ENCODE measurements at places on chromosomes 5 and 9.

GRCh38 chr9:19101203-19101602 lies 1.5 kb downstream of the HAUS6 start:
- DNase-seq = no peak

DNA sequence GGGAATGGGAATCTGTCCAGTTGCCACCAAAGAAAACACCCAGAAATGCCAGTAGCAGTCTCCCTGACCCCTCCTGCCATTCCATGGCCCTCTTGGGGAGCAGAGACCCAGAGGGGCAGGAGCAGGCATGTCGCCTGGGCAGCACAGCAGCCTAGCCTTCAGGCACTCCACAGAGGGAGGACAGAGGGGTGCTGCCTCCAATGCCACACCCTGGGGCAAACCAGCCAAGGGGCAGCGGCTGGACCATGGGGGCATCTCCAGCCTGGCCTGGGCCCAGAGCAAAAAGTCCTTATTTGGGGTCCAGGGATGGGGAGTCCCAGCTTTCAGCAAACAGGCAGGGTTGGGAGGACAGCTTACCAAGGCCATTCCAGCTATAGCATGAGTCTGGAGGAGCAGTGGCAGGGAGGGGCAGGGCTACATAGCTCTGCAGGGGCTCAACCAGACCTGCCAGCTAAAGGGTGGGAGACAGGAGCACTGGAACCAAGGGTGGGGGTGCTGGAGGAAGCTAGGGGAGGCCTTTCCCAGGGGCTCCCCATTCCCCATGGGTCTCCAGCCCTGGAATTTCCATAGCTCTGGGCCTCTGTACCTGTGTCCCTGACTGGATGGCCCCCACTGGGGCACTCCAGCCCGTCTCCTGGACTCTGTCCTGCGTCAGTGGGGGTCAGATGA lies 6.7 kb downstream of the BRD3 start:
- DNase-seq = no peak

- no peak for DNase-seq
Observed at GRCh38 chr9:90969021-90969675, 167.5 kb downstream of the SYK start.

DNA sequence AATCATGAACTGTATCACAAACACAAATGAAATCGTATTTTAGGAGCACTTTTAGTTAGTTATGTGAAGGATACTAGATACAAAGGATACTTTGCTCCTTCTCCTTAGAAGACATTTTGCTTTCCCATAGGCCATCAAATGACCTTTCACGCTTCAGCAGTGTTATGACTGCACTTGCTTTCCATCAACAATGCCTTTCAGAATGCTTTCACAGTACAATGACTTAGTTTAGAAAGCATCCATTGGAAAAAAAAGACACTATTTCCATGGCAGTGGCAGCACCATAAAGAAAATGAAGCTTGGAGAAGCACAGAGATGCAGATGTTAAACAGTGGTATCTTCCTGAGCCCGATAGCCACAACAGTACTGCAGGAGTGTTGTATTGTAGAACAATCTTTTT lies 203.9 kb downstream of the PCSK1 start:
- DNase-seq = no peak

DNA sequence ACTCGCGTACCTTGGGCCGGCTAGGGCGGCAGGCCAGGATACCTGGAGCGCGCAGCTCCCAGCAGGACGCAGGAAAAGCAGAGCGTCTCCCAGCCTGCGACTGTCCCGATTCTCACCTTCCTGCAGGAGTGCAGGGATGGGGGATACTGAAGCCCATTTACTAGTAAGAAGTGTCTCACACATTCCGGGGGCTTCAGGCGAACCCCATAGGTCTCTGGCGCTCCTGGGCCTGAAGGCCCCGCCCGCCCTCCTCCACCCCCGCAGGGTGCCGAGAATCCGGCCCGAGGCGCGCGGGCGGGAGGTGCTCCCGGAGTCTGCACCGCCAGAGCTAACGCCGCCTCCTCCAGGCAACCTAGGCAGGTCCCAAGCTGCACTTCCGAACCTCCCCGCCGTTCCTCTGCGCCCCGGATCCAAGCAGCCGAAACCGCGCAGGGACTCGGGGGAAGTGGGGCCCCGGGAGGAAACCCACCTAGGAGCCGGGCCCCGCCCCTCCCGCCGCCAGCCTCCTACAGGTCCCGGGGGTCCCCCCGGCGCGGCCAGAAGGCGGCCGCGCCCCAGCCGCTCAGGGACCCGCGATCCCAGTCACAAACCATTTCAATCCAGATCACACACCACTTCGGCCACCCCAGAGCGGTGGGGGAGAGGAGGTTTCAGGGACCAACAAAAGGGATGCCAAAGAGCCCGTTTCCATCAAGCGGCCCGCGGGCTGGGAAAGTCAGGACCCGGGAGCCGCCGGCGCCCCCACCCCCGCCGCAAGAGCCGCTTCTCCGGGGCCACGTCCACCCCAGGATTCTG lies 1.2 kb downstream of the ROR2 start:
- DNase-seq = no peak

DNA sequence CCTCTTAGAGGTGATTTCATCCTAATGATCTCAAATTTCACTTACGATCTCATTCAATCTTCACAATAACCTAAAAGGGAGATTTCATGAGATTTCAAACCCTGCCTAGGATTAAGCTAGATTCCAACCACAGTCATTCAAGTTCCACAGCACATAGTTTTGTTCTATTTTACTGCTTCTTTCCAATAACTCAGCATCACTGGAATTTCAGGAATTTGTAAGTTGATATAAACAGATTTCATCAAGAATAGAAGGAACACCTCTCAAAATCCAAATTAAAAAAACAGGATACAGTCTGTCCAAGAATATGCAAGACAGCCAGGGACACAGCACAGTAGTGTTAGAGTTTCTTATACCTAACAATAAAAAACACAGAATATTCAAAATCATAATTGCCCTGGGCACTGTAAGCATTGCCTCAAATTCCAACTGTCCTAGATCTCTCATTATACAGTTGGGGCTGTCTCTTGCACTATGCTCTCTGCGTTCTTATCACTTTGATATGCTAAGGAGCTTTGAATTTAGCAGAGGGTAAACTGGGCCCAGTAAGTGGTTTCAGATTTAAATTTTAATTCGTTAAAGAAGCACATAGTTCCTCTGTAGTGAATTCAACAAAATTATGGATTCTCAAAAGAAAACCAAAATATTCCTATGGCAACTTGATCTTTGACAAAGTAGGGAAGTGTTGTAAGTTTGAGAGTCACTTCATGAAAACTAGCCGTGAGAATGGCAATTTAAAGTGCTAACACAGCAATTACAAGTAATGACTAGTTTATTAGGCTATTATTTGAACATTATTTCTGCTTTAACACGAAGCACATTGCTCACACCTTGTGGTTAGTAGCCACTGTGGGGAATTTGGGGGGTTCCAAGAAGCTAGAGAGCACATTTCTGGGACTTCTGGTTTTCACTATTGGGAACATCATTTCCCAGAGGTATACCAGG lies 478.6 kb upstream of the C9orf72 start:
- DNase-seq = no peak

- no peak for DNase-seq
Observed at GRCh38 chr9:98341157-98342097, 86.0 kb upstream of the TBC1D2 start.

- no peak for DNase-seq
Observed at GRCh38 chr9:122883125-122883524, 22.0 kb downstream of the RC3H2 start.

DNA sequence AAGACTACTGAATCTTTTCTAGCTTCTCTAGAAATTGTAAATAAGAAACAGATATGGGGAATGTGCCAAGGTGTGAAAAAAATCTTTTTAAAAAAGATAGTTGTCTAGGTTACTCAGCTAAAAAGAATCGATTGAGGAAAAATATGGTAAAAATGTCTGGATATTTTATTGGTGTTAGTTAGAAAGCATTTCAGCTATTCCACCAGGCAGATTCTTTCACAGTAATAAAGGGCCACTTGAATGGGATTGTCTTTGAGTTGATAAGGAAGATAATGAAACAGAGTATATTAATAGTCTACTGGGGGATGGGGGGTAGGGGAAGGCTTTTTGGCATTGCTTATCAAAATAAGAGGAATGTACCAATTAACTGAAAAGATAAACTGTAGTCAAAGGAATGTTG lies 51.9 kb downstream of the SLIT3 start:
- DNase-seq = no peak

GRCh38 chr5:133460172-133460758 lies 152.1 kb downstream of the FSTL4 start:
- DNase-seq = no peak

- no peak for DNase-seq
Observed at GRCh38 chr5:164435576-164435975, 930.2 kb downstream of the MAT2B start.

GRCh38 chr5:43420241-43420640 lies 8.1 kb upstream of the CCL28 start:
- no peak for DNase-seq

DNA sequence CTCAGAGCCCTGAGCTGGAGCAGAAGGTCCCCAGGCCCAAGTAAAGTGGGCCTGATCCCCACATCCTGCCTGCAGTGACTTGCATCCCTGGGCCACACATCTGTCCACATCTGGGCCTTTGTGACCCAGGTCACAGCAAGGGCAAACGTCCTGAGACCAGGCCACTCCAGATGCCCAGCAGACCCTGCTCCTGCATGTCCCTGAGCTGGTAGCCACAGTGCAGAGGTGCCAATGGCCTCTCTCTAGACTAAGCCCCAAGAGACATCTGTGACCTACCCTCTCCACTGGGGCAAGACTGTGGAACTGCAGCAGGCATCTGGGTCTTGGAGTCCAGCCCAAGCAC lies 2.5 kb downstream of the FLT4 start:
- DNase-seq = no peak

GRCh38 chr9:38621434-38622287 lies 1.3 kb upstream of the ANKRD18A start:
- DNase-seq = no peak

DNA sequence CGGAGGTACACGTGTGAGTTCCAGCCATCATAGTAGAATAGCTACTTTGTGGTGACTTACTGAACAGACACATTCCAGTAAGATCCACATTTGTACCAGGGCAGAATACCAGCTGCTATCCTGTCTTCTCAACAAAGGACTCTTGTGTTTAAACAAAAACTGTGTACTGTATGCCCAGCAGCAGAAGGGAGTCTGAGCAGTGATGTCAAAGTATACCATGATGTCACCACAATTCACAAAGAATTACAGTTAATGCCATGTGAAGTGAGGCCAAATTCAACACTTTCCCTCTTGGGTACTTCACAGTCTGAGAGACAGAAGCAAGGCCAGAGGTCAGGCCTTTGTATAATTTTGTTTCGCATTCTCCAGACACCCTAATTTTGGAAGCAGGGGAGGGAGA lies 137.0 kb downstream of the ADAMTSL1 start:
- no peak for DNase-seq

GRCh38 chr5:65952259-65952658 lies 25.9 kb downstream of the ERBIN start:
- no peak for DNase-seq

DNA sequence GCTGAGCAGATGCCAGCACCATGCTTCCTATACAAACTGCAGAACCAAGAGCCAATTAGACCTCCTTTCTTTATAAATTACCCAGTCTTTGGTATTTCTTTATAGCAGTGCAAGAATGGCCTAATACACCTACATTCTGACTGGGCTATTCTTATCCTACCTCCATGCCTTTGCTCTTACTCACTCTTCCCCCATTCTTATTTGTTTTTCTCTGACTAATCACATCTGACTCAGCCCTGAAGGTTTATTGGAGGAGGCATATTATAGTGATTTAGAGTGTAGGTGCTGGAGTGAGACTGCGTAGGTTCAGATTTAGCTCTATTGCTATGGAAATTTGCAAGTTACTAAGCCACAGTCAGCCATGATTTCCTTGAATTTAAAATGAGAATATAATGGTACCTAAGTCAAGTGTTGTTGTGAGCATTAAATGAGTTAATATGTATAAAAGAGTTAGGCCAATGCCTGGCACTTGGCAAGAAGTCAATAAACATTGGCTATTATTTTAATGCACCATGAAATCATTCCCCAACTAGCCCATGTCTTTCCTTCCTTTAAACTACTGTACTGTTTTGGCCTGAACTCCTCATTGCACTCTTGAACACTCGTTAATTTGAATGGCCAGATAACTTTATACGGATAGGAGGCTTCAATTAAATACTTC lies 531.2 kb upstream of the ZNF608 start:
- no peak for DNase-seq

DNA sequence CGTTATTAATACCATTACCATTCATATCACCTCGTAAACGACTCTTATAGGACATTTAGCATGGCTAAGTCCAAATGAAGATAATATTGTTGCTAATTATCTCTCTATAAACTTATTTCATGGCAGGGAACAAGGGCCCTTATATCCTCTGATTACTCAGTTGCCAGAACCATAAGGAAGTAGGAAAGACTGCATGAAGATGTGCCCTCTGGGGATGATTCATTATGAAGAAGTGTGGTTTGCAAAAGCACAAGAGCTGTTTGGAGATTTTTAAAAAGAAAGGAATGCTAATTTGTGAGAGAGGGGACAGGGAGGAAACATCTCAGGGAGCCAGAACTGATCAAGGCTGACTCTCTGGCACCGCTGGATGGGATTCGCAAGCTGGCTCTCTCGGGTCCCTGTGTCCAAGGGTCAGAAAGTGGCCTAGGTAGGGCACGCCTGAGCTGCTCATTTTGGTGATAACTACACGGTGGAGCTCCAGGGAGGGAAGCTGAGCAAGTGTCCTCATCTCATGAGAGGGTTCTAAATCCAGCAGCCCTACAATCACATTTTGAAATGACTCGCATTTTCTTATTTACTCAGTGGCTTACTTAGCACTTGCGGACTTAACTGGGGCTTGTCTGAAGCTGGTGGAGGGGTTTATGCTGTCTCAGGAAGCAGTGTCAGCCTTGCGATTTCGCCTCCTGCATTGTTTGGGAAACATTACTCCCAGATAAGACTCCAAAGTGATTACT lies 136.8 kb downstream of the C5orf15 start:
- DNase-seq = no peak

- no peak for DNase-seq
Observed at GRCh38 chr5:146079695-146080373, 25.5 kb downstream of the PLAC8L1 start.

DNA sequence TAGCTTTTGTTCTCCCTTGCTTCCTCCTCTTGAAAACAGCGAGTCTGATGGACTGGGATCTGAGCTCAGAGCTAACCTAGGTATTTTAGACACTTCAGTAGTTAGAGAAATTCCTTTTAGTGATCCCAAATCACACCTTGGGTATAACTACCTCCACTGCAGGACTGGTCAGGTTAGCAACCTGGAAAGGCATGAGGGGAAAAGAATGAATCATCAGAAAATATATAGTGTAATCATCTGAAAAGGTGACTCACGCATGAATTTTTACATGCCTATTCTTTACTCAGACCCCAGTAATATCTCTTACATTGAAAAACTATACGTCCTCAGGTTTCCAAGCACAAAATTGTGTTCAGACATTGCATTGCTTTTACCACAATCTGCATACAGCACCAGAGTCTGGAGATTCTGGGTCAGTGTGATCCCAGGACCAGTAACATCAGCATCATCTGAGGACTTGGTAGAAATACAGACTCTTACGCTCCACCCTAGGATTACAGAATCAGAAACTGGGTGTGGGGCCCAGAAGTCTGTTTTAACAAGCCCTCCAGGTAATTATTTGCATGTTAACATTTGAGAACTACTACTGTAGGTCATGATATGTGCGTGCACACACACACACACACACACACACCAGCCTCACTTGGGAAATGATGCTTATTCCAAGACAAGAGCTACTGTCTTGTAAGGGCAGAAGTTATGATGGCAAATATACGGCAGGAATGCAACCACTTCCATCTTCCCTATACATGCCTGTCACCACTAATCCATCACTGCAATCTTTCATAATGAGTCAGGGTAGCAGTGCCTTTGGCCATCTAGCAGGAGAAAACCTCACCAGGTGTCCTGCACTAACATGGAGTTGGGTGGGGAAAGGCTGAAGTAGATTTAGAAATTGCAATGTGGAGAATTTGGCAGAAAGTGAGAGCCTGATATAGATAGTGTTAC lies 271.6 kb upstream of the MAP3K1 start:
- DNase-seq = no peak

Data from suppressor macrophage treated with lipopolysaccharide for 4 hours (primary cell).